ENCODE measurements at places on chromosomes 1 and 21.

DNA sequence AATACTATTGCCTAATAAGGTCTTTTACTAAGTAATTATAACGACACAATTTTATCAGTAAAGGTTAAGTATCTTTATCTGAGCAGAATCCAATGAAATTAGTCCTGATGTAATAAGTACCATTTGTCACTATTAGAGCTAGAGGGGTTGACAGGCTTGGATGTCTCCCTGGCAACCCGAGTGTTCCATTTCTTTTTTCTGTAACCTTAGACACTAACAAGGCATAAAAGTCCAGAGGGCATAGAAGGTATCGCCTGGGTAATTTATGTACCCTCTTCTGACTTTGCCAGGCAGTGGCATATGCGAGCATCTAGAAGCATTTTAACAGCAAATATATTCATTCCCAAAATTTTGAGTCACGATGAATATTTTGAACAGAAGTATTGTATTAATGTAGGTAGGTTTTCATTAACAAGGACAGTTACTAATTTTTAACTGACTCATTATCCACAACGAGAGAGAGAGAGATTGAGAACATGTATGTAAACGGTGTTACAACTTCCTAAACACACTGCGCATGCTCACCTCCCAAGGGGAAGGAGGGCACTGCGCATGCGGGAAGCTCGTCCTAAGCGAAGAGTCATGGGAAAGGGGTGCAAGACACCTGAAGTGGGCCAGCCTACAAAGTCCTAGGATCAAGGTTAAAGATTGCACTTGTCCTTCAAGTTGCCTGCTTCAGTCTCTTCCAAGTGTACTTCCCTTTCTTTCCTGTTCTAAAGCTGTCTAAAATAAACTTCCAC lies 423.9 kb downstream of the DSCAM start:
- DNase-seq = no peak

- no peak for DNase-seq
These were observed 908 bp downstream of the S100A6 start for GRCh38 chr1:153534925-153535241.

DNA sequence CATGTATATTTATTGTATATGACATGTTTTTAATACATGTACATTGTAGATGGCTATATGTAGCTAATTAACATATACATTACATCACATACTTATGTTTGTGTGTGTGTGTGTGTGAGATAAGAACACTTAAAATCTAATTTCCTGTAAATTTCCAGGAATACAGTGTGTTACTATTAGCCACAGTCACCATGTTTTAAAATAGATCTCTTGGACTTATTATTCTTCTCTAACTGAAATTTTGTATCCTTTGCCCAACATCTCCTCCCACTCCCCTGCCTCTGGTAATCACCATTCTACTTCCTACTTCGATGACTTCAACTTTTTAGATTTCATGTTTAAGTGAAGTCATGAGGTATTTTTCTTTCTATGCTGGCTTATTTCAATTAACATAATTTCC lies 64.8 kb downstream of the FCRL5 start:
- no peak for DNase-seq

DNA sequence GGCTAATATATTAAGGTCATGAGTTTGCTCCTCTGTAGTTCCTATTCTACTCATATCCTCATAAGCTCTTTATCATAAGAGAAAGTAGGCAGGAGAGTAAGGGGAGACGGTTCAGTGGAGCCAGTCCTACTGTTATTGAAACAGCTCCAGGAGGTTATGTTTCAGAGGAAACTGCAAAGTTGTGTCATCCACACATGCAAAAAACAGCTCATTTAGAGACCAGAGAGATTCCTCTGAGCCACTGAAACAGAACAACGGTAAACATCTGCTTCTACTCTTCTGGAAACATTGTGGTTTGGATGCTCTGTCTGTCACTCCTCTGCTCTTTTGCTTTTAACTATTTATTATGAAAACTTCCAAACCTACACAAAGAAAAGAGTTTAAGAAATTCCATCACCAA lies 66.3 kb upstream of the PPP2R5A start:
- no peak for DNase-seq

DNA sequence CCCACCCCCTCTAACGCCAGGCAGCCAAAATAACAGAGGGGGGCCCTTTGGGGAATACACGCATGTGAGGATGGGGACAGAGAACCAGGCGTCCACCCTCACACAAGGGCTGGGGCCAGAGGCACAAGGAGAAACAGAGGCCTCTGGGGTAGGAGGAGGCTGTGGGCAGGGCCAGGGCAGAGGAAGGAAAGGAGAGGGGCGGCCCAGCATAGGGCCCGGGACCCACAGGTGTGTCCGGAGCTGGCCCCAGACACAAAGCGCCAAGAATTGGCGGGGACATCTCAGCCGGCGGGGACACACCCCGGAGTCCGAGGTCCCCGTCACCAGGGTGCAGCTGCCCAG lies 6.7 kb downstream of the PLEKHG5 start:
- no peak for DNase-seq

DNA sequence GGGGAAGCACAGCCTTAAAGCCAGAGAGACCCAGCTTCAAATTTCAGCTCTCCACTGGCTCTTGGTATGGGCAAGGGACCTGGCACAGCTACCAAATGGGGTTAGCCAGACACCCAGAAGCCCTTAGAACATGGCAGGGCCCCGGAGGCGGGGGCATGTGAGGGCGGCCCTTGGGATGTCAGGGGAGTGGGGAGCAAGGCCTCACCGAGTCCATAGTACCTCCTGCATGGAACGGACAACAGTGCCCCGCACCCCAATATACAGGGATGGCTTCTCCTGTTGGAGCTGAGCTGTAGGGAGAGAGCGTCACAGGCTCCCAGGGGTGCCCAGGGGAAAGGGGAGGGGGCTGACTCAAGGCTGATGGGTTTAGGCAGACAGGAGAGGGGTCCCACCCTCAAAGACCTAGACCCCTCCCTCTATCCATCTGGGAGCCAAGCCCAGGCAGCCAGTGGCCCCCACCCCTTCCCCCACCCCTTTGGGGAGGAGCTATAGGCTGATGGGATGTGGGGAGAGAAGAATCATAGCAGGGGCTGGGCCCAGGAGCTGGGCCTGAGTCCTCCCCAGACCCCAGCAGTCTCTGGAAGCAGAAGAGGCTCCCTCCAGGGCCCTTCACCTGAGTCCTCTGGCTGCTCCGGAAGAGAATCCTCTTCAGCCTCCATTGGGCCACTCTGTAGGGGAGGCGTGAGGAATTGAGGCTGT lies 16.5 kb downstream of the SPOCD1 start:
- no peak for DNase-seq

DNA sequence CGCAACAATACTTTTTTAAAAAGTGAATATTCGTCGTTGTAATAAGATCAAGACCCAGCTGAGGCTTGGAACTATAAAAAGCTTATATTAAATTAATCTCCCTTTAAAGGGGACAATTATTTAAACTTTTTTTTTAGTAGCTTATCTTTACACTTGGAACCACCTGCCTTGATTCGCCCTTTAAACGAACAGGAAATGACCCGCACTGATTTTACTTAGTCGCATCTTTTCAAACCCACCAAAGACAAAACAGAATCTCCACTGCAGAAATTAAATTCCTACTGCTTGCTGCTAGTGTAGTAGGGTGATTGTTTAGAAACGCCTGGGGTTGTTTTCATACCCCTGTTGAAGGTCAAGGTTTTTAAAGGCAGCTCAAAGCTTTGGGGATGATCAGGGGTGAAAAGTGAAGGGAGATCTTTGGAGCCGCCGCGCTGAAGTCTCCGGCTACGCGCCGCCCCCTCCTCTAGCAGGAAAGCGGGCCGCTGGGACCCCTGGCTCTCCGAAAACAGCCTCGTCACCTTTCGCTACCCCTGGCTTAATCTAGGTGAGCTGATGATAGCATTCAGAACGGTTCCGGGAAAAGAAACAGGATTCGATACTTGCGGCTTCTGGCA lies 163.4 kb downstream of the RUNX1 start:
- no peak for DNase-seq

DNA sequence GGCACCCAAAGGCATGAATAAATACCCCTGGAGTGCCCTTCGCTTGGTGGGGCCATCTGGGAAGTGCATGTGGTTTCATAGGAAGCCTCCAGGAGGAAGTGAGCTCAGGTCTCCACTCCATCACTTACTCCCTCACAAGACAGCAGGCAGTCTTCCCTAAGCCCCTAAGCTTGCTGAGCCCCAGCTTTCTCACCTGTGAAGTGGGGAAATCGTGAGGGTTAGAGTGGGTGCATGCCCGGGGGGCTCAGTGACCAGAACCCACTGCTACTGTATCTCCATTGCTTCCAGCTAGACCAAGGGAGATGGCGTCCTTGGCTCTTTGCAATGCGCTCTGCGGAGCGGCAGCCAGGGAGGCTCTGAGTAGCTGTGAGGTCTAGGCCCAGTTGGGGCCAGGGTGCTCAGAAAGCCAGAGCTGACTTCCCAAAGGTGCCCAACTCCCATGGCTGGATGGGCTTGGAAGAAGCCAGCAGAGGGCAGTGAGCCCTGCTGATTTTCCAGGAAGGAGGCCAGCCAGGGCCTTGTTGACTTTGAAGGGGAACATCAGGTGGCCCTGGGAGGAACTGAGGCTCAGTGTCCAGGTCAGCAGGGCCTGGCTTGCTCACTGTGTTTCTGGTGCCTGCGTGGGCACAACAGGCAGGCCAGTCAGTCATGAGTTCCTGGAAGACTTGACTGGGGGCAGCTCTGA lies 27.3 kb downstream of the CDCP2 start:
- no peak for DNase-seq

GRCh38 chr1:12542138-12542465 lies 75.9 kb downstream of the DHRS3 start:
- DNase-seq = no peak
